ENCODE measurements at places on chromosomes 11 and 22.

DNA sequence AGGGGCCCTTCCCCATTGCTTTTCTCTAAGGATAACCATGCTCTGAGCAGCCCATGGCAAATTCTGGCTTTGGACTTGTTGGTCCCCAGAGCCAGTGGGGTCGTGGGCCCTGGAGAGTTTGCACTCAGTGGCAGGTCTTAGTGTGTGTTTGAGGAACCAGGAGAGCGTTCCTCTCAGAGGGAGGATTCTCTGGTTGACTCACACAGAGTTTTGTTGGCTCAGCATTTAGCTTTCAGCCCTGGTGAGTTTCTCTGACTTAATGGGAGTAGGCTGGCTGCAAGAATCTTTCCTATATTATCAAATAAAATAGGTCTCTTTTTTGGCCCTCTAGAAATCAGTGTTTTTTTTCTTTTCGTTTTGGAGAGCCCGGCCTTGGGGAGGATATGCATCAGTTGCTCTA, 20.9 kb downstream of the ST14 start:
- no peak for DNase-seq

DNA sequence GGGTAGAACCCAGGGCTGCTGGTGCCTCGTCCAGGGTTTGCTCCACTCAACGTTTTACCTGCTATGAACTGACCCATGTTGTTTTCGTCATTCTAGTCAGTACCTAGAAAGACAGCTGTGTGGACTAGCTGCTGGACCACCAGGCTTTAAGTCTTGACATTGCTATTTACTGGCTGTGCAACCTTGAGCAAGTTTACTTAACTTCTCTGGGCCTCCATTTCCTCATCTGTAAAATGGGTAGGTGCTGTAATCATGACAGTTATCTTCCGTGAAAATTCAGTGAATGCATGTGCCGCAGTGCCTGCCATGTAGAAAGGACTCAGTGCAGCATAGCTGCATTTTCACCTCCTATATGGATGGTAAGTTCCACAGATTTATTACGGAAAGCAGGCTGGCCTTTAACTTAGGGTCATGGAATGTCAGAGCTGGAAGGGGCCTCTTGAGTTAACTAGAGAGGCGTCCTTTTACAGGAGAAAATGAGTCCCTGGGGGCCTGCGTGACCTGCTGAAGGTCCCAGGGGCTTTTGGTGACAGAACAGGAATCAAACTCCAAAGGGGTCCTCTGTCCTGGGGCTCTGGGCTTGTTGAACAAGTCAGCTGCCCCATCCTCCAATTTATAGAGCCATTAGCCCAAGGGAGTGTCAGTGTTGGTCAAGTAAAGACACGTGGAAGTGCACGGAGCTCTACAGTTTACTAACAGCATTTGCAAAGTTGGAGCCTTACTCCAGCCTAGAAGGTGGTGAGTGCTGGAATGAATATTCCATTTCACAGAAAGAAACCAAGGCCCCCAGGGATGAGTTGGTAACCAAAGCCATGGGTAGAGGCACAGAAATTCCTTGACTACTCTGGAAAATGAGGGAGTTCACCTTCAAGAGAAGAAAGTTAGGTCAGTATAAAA, 12.0 kb upstream of the MALAT1 start:
- no peak for DNase-seq

- no peak for DNase-seq
These were observed 82.2 kb downstream of the PISD start for GRCh38 chr22:31579835-31580242.

- DNase-seq = peak; percentile 72
These were observed 899.6 kb downstream of the OPCML start for GRCh38 chr11:132632641-132633124.

DNA sequence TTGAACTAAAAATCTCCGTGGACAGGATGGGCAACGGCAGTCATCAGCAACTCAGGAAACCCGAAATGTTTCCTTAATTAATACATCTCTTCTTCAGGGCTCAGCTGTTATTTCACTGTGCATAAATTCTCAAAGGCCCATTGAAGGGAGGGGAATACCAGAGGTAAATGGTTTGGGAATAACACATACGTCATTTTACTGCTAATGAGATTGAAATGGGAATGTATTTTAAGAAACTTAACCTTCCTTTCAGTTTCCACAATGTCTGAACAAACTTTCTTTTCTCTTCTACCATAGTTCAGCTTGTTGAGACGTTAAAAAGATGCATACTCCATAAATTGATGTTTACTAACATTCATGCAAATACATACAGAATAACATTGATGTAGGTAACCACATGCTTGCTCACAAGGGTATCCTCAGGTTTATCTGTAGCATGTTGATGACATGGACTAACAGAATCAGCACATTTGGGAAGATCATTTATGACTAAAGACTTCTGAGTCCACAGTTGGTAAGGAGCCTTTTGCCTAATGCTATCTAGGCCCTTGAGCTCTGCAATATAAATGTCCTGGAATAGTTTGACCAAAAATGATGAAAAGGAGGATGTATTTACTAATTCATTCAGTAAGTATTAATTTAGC, 7.7 kb upstream of the PRRG4 start:
- no peak for DNase-seq

GRCh38 chr11:15764326-15764725, 592.0 kb downstream of the SOX6 start:
- no peak for DNase-seq

DNA sequence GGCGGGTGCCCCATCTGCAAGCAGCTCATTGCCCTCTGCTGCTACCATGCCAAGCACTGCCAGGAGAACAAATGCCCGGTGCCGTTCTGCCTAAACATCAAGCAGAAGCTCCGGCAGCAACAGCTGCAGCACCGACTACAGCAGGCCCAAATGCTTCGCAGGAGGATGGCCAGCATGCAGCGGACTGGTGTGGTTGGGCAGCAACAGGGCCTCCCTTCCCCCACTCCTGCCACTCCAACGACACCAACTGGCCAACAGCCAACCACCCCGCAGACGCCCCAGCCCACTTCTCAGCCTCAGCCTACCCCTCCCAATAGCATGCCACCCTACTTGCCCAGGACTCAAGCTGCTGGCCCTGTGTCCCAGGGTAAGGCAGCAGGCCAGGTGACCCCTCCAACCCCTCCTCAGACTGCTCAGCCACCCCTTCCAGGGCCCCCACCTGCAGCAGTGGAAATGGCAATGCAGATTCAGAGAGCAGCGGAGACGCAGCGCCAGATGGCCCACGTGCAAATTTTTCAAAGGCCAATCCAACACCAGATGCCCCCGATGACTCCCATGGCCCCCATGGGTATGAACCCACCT, 28.0 kb upstream of the L3MBTL2 start:
- DNase-seq = no peak
